ENCODE measurements at places on chromosomes 1 and 21.

- no peak for DNase-seq
Observed at GRCh38 chr1:76302711-76303339, 228.3 kb downstream of the ST6GALNAC3 start.

DNA sequence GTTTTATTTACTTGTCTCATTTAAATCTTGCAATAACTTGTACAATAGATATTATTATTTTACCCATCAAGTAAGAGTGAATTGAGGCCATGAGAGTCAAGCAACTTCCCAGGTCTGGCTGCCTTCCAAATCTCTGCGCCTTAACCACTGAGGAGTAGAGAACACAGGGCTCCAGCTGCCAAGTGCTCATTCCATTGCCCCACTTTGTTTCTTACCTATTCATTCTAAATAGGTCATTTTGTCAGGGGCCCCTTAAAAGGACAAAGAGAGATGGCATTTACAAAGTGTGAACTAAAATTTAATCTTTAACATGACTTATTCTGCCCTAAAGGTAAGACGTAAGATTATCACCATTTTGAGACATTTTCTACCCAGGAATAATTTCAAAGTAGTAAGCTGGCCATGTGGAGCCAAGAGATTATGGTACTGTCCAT, 3.5 kb downstream of the PPP1R15B start:
- DNase-seq, result peak; percentile 66

GRCh38 chr21:43194303-43195120, 25.7 kb downstream of the CRYAA start:
- no peak for DNase-seq

- DNase-seq, result peak; percentile 92
Observed at GRCh38 chr1:110634455-110635311, 28.5 kb upstream of the KCNA2 start.

GRCh38 chr1:20109223-20109856, 10.0 kb downstream of the PLA2G2D start:
- no peak for DNase-seq

- DNase-seq, result no peak
Observed at GRCh38 chr1:23936481-23937176, 23.0 kb upstream of the PNRC2 start.

- DNase-seq, result no peak
Observed at GRCh38 chr1:244314921-244315559, 136.7 kb downstream of the ADSS2 start.

DNA sequence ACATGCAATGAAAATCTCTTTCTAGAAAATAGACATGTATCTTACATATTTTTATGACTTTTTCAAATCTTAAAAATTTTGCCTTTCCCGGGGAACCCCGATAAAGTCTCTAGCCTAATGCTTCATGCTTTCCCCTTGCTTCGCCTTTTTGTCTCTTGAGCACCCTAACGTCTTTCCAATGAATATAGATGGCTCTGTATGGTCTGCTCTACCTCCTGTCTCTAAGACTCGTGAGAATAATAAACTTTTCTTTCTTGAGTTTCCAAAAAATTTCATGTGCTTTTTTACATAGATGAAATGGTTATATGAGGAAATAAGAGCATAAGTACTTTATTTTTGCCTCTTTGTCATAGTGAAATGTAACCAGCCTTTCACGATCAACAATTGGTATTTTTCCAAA, 202.6 kb downstream of the PDE4B start:
- no peak for DNase-seq

GRCh38 chr1:54302951-54303843, 103.0 kb downstream of the SSBP3 start:
- DNase-seq, result no peak

DNA sequence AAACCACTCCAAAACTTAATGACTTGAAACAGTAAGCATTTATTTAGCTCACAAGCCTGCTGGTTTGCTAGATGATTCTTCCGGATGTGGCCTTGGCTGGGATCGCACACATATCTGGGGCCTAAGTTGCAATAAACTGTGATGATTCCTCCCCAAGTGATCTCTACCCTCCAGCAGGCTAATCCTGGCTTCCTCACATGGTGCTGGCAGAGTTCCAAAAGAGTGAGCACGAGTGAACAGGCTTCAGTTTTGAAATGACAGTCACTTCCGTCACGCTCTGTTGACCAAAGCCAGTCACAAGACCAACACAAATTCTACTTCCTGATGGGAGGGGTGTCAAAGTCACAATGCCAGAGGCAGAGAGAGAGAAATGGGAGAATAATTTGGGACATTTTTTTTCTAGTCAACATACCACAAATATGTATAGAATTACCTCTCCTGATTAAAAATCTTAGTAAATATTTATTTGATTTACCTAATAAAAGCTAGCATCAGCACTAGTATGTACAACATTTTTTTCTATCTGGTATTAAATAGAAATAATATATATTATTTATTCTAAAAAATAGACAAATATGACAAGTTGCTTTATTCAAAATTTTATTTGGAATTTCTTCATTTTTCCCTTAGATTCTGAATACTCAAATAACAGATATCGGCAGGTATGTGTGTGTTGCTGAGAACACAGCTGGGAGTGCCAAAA, 292.7 kb downstream of the TPR start:
- peak; percentile 79 for DNase-seq

DNA sequence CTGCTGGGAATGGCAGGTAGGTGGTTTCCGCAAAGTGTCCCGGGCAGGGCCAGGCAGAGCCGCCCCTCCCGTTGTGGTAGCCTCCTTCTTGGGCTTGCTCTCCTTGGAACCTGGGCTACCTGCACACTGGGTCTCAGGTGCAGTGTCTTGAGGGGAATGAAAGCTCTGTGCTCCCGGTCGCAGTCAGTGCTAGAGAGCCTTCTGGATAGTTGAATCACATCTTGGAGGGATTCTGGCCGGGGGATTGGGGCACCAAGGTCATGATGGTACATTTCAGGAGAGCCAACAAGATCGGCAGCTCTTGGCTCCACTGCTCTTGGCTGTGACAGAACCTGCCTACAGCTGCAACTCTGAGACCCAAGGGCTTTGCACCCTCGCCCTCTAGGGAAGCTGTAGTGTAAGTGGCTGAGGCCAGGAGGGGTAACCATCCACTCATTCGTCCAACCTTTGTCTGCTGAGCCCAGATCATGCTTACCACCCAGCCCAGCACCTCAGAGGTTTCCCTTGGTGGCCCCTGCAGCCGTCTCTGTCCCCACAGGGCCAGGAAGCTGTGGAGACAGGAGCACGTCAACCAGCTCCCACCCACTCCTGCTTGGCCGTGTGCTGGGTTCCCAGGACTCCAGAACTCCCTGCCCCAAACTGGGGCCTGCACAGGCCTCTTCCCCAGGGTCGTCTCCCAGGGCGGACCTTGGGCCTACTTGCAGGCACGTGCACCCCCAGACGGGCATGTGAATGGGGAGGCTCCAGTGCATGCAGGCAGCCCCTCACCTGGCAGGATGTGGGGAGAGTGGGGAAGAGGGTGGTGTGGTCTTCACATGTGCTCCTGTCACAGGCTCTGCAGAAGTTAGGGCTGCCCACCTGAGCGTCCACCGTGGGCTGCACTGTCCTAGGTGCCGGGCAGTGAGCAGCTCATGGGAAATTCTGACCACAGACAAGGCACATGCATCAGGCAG, 40.0 kb downstream of the NTPCR start:
- DNase-seq, result no peak
